ENCODE measurements at places on chromosomes 7 and 10. TPM values are rescaled to one million over a fixed set of nuclear protein-coding genes. Genes with fewer than 3 reads are reported as not detected.

- DNase-seq: peak; percentile 83
- H3K27ac ChIP-seq: no peak overlapping the region
- H3K4me1 ChIP-seq: peaks cover 23% of the 10 kb centered on the region
- H3K4me3 ChIP-seq: no peak overlapping the region
- H3K36me3 ChIP-seq: no peaks in the 10 kb centered on the region
- no peaks in the 10 kb centered on the region for H3K27me3 ChIP-seq
Observed at GRCh38 chr7:76383089-76383944, 24.5 kb upstream of the YWHAG start.

DNA sequence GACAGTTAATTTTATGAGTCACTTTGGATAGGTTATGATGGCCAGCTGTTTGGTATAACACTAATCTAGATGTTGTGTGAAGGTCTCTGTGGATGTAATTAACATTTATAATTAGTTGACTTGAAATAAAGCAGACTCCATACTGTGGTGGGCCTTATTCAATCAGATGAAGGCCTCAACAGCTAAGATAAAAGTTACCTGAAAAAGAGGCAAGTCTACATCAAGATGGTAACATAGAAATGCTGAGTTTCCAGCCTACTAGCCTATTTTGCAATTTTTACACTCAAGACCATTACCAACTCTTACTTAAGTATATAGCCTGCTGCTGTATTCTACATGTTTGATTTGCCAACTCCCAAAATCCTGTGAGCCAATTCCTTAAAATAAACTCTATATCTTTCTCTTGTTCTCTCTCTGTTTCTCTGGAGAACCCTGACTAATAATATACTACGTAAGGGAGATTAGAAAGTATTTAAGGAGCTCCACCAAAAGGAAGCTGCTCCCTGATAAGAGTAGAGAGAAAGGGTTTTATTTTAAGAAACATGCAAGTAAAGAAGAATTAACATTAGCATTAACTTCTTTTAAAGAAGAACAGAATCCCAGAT is 42.7 kb downstream of the ZNF438 start:
- no peak overlapping the region for H3K4me3 ChIP-seq
- DNase-seq: no peak
- no peaks in the 10 kb centered on the region for H3K27me3 ChIP-seq
- peaks cover 30% of the 10 kb centered on the region for H3K4me1 ChIP-seq
- peak overlapping the region; percentile 44 for H3K27ac ChIP-seq
- H3K36me3 ChIP-seq: no peaks in the 10 kb centered on the region

HYAL4 gene
- total RNA-seq: not detected

OR2A42 gene
- total RNA-seq: not detected

DNA sequence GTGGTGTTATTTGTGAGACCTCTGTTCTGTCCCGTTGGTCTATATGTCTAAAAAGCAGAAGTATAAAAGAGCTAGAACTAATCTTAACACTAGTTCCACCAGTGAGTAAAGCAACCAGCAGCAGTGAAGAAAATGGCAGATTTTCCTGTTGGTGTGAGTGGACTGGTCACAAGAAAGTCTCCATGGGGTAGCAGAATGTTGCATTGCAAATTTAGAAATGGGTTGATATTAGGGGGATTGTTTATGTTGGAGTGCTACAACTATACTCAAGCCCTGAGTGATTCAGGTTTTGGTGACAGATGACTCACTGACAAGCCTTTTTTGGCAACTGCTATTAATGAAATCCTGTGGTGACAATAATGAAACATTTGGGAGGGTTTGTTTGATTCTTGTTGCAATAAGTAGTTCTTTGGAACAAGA is 5.6 kb downstream of the AVL9 start:
- no peak overlapping the region for H3K4me3 ChIP-seq
- H3K27me3 ChIP-seq: no peaks in the 10 kb centered on the region
- peak overlapping the region; percentile 65 for H3K27ac ChIP-seq
- peaks cover 22% of the 10 kb centered on the region for H3K4me1 ChIP-seq
- DNase-seq: no peak

HECW1 gene
- 2.9 TPM for total RNA-seq

DNA sequence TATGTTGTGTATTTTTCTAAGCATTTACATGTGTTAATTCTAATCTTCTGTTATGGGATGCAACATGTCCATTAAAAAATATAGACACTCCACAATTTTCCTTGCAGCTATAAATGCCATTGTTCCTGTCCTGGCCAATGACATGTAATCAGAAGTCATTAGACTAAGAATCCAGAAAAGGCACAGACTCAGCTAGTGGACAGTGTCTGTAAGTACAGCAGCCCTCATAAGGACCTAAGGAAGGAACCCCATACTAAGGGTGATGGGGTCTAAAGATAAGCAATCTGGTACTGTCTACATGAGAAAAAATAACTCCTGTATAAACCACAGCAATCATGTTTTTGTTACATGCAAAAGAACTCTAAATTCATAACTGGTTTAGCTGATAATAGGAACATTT is 115.9 kb downstream of the GPR85 start:
- H3K27me3 ChIP-seq: no peaks in the 10 kb centered on the region
- no peaks in the 10 kb centered on the region for H3K36me3 ChIP-seq
- DNase-seq: no peak

GRCh38 chr7:12646139-12646538 is 41.3 kb upstream of the ARL4A start:
- no peaks in the 10 kb centered on the region for H3K36me3 ChIP-seq
- H3K4me3 ChIP-seq: no peak overlapping the region
- peak overlapping the region; percentile 64 for H3K27ac ChIP-seq

All from osteoblast (primary cell).